Body of pancreas (tissue), 4 donors: ENCODE measurements at places on chromosomes 3 and 15. TPM values are rescaled to one million over a fixed set of nuclear protein-coding genes. Genes with fewer than 3 reads are reported as not detected.

GRAMD1C gene
- 27.0 TPM for total RNA-seq

PGBD4 gene
- total RNA-seq = 1.0 TPM

DNA sequence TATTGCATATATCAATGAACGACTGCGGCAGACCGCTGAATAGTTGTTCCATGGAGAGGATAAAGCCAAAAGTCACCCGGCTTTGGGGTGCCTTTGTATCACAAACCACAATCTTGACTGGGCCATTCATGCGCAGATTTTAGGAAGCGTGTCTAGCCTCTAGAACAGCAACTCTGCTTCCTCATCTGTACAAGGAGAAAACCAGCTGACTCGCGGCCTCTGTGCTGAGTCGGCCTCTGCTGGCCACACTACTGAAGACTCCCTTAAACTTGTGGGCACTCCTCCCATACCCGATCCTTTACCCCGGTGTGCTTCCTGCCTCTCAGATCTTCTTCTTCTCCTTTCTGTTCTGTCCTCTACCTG lies 872 bp downstream of the DLEC1 start:
- peak; percentile 64 for DNase-seq

GRCh38 chr3:70225146-70225545 lies 87.3 kb downstream of the MDFIC2 start:
- no peak for DNase-seq

- DNase-seq = no peak
Measured at GRCh38 chr3:69433121-69433968, 47.5 kb upstream of the FRMD4B start.

- DNase-seq = no peak
Measured at GRCh38 chr3:174126990-174127758, 729.6 kb downstream of the NLGN1 start.

DNA sequence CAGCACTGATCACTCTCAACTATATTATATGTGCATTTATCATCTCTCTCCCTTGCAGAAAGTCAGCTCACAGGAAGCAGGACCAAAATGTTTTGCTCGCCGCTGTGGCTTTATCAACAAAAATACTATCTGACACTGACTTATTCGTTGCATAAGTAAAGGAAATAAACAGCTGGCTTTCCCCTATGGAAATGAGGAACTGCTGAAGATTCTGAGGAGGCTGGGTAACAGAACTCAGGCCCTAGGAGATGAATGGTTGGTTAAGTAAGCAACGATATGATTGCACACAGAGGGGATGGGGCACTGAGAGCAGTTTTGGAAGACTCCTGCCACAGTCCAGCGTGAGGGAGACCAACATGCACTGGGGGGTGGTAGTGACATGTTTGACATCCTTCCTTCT lies 181.1 kb downstream of the STT3B start:
- no peak for DNase-seq

- DNase-seq = no peak
Measured at GRCh38 chr3:113231391-113231790, 20.0 kb downstream of the BOC start.

DNA sequence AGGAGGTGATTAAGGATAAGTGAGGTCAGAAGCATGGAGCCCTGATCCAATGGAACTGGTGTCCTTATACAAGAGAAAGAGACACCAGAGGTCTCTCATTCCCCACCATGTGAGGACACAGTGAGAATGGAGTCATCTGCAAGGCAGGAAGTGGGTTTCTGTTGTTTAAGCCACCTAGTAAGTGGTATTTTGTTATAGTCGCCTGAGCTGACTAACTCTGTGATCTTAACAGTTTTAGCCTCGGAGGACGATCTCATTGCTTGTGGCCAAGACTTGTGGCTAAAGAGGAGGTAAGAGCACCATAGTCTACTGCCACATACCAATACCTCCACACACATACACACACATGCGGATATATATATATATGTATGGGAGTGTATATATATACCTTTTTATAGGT lies 73.8 kb downstream of the MCTP2 start:
- no peak for DNase-seq

SCAANT1 gene
- not detected for total RNA-seq

DNA sequence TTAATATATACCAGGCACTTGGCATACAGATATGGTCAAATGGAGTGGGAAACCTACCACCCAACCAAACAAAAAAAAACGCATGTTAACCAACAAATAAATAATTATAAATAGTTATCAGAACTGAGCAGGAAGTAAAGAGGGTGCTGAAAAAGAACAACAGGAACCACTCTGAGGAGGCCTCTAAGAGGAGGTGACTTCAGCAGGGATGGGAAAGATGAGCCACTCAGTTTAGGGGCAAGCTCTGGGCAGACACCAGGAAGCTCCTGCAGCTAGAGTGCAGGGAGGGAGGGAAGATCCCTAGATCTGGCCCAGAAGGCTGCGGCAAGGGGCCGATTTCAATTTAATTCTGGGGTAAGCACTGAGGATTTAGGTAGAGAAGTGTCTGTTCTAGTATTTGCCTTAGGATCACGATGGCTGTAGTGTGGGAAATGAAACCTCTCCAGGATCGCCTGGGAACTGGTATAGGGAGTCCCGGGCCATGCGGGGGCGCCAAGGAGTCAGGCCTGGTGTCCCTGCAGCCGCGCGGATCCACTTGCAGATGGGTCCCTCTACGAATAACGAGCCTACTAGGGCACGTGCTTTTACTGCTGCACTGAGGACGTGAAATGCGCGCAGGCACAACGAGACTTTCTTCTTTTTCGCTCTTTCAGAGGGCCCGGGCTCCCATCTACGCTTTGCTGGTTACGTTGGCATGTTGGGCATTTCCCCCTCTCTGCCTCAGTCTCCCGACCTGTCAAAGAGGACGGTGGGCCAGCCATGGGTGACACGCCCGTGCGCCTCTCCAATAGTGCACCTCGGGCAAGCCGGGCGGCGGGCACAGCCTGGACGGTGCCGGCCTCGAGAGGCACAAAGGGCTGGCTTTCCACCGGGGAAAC lies 1.5 kb upstream of the LIMD1 start:
- DNase-seq = peak; percentile 95

GRCh38 chr15:68325726-68326125 lies 48.2 kb downstream of the FEM1B start:
- no peak for DNase-seq

- DNase-seq = no peak
Measured at GRCh38 chr3:37886395-37886794, 24.7 kb downstream of the CTDSPL start.
